ENCODE measurements at places on chromosomes 6 and 20.

DNA sequence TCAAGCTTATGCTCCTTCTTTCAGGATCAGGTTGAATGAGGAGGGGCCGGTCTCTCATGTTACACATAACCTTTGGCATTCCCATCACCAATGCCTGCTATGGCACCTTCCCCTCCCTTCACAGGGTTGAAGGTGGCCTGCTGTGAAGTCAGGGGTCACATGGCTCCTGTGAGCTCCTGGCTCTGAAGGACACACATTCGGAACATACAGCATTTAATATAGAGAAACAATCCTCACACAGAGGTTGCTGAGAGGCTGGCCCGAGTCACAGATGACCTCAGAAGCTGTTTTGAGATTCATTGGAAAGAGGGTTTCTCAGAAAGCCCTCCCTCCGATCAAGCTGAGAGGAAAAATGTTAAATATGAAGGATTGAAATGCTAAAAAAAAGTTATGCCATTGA, 82.1 kb downstream of the PSMG4 start:
- DNase-seq, result no peak

DNA sequence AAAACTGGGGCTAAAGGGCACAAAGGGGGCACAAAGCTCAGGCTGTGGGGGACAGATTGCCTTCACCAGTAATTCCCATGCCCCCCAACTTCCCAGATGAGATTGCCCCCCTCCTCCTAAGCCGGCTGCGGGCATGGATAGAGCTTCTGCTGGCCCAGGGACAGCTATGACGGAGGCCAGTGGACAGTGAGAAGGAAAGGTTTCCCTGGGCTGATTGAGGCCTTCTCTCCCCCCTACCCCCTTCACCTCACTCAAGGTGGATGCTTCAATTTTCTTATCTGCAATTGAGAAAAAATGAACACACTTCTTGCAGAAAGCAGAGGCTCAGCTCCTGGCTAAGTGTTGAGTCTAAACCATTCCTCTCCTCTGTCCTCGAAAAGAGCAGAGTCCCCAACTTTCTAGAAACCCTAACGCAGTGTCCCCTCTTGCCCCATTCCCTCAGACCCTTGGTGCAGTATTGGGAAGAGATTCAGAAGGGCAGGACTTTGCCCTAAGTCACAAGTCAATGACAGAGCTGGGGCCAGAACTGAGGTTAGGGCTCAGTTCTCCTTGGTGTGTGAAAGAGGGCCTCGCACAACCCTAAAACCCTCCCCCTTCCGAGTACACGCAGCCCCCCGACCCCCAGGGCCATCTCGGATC, 808 bp downstream of the SDC4 start:
- DNase-seq, result no peak

- no peak for DNase-seq
Observed at GRCh38 chr6:167214206-167214605, 56.4 kb upstream of the GPR31 start.

- no peak for DNase-seq
Observed at GRCh38 chr6:115271434-115271833, 789.3 kb downstream of the FRK start.

DNA sequence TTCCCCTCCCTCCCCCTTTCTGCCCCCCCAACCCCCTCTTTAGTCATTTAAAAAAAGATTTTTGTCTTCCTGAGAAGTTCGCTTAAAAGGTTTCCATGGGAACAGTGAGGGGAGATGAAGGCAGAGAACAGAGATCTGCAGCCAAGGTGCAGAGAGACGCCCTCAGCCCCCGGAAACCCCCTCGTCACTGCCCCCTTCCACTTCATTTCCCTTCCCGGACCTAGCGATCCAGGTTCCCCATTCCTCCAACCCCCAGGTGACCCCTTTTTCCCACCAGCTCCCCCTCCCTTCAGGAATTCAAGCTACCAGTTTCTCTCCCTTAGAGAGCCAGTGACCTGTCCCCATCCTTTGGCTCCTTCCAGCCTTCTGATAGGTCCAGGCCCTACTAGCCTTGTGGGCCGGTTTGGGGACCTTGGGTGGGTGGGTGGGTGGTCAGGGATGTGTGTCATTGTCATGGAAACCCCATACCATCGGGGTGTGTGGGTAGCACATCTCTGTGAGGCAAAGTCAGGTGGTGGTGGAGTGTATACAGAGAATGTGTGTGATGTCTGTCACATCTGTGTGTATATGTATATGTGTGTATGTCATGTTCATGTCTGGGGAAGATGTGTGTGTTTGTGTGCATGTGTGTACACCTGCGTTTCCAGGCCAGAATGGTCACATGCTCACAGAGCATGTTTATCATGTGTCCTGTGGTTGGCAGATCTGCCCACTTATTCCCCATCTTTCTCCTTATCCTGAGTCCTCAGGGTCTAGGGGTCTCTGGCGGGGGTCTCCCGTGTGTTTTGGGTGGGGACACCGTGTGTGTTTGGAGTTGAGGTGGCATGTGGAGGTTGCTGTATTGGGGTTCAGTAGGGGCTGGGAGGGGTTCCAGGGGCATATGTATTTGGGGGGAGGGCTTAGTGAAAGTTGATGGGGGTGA, 7.0 kb downstream of the SYNGAP1 start:
- no peak for DNase-seq

DNA sequence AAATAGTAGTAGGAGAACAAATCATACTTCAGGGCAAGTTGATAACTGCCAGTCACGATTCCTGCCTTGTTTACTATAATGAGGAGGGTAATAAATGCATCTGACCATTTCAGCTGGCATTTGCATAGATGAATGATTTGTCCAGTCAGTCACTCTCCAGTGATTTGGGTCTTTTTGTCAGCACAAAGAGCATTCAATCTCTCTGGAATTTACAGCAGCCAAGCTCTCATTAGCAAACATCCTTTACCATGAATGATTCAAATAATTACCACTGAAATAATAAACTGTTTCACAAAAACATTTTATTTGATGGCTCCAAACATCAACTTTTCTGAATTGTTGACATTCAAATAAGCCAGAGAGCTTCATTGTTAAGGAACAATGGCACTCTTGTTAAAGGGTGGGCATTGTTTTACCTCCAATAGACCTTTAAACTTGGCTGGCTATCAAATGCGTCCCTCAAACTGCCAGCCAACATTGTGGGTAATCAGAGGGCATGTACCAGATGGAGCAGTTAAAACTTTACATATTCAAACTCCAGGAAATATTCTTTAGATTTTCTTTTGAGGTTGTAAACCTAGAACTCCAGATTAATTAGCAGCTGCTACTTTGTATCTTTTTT, 30.0 kb upstream of the FBXL4 start:
- no peak for DNase-seq

GRCh38 chr6:165010556-165011535, 298.6 kb downstream of the C6orf118 start:
- DNase-seq, result no peak

DNA sequence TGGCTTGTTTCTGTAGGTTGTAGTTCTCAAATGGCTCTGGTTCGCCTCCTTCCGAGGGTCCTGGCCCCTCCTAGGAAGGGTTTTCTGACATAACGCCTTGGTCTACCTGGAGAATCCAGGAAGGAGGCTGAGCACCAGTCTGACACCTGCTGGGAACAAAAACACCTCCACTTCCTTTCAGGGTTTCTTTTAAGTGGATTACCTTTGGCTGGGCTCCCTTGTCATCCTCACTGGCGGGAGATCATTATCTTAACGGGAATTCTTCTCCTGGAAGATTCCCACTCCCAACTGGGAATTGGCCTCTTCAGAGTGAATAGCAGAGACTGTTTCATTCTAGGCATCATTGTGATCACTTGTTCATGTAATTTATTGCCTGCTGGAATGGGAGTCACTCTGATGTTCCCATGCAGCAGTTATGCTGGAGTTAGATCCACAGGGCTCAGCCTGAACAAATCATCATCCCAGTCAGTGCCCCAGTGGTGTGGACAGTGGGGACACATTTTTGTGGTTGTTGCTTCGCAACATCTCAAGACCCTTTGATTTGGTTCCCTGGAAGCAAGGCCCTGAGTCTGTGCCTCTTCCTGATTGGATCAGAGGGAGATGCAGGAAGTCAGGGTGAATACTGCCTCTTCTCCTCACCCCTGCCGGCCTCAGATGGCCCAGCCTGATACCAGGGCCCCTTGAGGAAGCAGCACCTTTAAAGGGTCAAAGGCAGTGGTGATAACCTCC, 49.1 kb downstream of the LYRM2 start:
- DNase-seq, result no peak

DNA sequence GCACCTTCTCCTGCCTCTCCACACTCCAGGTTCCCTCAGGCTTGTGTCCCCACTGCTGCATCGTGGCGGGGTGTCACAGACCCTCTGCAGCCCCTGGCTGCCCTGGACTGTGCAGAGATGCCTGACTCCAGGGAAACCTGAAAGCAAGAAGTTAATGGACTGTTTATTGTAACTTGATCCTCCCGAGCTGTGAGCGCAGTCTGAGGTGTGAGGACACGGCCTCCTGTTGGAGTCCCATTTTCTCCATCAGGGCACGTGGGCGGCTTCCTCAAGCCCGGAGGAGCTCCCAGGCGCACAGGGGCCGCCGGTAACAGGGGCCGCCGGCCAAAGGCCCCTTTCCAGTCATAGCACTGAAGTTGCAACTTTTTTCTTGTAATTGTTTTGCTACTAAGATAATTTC, 16.9 kb downstream of the RBM38 start:
- no peak for DNase-seq

GRCh38 chr6:98467902-98468301, 366.5 kb upstream of the POU3F2 start:
- DNase-seq, result no peak

DNA sequence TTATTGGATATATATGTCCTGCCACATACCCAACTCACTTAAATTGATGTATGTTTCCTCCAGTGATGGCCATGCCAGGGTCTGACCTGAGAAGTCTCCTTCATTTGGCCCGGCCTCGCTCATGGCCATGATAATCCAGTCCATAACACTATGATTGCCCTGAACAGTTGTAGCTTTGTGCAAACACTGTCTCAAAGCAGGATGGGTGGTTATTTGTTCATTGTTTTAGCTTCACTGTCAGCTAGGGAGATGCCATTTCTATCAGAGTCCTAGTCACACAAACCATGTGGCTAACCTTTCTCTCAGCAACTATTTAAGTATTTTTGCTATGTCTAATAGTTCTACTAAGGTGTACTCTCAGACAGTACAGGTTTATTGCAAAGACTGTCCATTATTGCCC, 47.6 kb upstream of the ZNF337 start:
- no peak for DNase-seq

GRCh38 chr6:158586652-158587051, 26.8 kb downstream of the TMEM181 start:
- DNase-seq, result no peak

- no peak for DNase-seq
Observed at GRCh38 chr6:170193326-170193821, 97.5 kb downstream of the DLL1 start.

DNA sequence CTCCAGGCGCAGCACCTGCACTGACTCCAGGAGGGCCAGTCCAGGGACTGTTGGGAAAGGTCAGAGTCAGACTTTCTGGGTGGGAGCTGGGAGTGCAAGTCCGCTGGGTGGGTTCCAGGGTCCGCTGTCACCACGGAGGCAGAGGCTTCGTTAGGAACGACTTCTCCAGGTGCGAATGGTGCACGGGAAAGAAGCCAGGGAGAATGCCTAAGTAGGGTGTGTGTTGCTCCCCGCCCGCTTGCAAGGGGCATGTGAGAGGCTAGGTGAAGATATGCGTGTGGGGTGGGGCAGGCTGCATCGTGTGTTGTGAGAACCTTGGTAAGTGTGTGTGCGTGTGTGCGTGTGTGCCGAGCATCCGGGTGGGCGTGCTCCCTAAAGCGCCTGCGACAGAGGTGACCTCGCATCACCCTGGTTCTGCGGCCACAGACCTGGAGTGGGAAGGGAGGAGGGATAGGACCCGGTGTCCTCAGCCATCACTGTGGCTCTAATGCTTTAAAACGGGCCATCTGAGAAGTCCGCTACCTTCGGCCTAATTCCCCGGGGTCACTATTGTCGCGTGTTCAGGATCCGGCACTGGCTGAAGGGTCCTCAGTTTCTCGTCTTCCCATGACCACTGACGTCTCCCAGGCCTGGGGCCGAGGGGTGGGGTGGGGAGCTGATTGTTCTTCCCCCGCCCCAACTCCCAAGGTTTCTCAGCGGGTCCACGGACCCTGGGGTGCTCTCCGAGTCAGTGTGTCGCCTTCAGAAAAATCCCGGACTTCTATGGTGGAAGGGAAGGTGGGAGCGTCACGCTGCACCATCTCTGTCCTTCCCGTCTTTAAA, 6.1 kb downstream of the SLC32A1 start:
- DNase-seq, result no peak

GRCh38 chr6:53437557-53438202, 88.9 kb upstream of the ELOVL5 start:
- DNase-seq, result no peak

DNA sequence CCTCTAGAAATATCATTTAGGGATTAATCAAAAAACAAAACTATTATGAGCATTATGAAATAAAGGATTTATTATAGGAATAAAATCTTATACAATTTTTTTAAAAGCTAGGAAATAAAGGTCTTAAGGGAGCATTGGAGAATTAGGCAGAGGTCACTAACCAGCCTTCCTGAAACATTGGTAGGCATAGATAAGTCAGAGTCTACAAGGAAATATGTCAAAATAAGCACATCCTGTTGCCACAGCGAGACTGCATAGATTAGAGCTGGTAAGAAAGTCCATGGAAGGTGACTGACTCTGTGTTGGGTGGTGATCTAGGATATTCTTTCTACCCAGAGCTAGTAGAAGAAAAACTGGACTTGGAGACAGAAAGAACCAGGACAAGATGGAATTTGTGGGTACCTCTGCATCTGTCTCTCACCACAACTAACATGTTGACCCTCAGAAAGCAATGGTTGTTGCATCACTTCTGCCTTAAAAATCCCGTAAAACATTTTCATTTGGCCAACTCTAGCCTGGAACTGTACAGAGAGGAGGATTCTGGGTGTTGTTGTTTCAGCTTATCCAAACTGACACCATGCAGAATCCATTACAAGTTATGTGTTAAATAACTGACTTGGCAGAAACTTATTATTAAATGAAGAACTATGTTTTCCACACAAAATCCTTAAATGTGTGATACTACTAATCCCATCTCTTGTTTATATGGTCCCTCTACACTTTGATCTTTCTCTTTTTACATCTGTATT, 77.1 kb downstream of the FBXO5 start:
- DNase-seq, result no peak

DNA sequence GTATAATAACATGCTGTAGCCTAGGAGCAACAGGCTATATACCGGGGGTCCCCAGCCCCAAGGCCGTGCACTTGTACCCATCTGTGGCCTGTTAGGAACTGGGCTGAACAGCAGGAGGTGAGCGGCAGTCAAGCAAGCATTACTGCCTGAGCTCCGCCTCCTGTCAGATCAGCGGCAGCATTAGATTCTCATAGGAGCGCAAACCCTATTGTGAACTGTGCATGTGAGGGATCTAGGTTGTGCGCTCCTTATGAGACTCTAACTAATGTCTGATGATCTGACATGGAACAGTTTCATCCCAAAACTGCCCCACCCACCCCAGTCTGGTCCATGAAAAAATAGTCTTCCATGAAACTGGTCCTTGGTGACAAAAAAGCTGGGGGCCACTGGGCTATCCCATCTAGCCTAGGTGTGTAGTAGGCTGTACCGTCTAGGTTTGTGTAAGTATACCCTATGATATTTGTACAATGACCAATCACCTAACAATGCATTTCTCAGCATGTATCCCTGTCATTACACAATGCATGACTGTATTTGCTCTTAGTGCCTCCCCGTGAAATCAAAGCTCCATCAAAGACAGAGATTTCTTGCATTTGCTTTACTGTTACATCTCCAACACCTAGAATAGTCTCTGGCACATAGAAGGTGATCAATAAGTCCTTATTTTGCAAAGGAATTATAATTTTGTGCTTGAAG, 30.8 kb downstream of the NHSL1 start:
- DNase-seq, result no peak
